HFFc6 (cell line): ENCODE measurements at places on chromosomes 2 and 18. TPM values are rescaled to one million over a fixed set of nuclear protein-coding genes. Genes with fewer than 3 reads are reported as not detected.
A peak's percentile ranks its signal among the peaks of the same experiment; 100 is the strongest.

DNA sequence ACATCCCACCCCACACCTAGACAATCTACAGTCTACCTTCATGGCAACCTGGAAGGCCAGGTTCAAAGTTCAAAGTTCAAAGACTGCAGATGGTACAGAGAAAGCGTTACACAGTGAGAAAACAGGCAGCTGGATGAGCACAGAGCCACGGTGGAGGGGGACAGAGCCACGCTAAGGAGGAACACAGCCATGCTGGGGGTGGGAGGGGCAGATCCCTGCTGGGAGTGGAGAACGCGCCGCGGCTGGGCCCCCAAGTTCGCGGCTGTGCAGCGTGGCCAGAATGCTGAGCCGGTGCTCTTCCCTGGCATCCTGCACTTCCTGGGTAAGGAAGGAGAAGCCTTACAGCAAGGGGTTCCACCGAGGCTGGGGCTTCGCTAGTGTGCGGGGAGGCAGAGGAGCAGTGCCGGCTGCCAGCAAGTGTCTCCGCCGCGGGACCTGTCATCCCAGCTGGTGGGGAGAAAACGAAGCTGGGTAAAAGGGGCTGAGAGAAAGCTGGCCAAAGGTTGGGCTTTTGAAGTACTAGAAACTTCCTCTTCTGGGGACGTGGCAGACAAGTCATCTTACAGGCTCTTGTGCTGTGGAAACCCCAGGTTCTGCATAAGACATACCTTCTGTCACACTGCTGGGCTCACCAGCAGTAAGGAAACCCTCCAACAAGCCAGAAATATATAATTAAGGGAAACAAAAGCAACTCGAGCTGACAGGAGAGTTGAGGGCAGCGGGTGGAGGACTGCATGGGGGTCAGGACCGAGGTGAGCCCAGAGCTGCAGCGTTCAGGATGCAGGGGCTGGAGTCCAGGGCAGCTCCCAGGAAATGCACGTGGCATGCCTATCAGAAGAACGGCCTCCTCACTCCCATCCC is 115.5 kb downstream of the HDAC4 start:
- peaks cover 28% of the 10 kb centered on the region; the same call in 1 of the 2 replicates for H3K4me1 ChIP-seq
- no peak overlapping the region for H3K27ac ChIP-seq
- H3K27me3 ChIP-seq = no peaks in the 10 kb centered on the region
- DNase-seq = no peak

DNA sequence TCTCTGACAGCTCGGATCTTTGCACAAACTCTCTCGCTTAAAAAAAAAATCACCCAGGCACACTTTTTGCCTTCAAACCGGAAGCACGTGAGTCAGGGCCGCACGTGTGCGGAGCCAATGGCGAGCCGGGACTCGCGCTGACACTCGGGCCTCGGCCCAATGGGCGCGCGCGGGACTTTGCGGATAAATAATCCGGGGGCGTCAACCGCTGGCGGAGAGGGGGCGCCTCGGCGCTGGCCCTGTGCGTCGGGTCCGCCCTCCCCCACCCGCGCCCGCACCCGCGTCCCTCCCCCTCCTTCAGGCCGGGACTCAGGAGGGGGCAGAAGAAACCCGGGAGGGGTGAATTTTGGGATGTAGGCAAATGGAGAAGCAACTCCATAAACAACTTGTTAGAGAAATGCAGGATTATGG is 319 bp upstream of the EN1 start:
- H3K4me3 ChIP-seq = peak overlapping the region; percentile 82
- no peak for DNase-seq
- no peak overlapping the region for H3K27ac ChIP-seq
- peaks cover 3% of the 10 kb centered on the region; the same call in 1 of the 2 replicates for H3K36me3 ChIP-seq
- H3K27me3 ChIP-seq = peaks cover 80% of the 10 kb centered on the region

- H3K27ac ChIP-seq = no peak overlapping the region
- no peak for DNase-seq
- no peak overlapping the region for H3K4me3 ChIP-seq
- peaks cover 10% of the 10 kb centered on the region for H3K27me3 ChIP-seq
These were observed 1.2 kb downstream of the ALK start for GRCh38 chr2:29920130-29920577.

The CD8B2 gene
- total RNA-seq = not detected in 3 replicates

DNA sequence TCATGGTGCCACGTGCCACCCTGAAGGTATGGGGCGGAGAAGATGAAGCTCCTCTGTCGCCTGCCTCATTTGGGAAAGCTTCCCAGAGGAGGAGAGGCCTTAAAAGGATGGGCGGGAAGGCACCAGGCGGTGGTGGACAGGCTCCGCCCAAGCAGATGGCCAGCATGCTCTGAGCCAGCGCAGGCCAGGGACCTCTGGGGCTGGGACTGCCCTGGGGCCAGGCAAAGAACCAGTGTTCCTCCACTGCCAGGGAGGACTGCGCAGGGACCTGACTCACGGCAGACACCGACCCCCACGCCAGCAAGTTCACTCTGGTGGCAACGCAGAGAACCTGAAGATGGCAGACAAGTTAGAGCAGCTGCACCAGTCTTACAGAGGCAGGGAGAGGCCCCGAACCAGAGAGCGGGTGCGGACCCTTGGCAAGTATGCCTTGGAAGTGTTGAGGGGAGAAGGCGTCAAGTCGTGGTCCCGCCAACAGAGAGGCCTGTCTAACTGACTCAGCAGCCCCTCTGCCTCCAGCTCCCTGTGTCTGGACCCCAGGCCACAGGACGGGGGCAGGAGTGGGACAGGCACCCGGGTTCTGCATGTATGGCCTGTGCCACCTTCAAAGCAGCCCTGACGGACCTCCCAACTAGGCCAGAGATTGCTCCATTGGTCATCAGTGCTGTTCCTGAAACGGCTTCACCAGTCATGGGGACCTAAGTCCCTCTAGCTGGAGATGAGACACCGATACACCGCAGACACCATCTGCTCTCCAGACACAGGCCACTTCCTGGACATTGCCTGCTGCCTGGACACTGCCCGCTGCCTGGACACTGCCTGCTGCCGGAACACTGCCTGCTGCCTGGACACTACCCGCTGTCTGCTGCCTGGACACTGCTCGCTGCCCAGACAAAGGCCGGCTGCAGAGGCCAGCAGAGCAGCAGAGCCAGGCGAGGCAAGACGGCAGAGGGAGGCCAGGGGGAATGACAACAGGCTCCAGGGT is 124.7 kb downstream of the HDAC4 start:
- DNase-seq = peak; percentile 76
- peaks cover 4% of the 10 kb centered on the region for H3K27me3 ChIP-seq
- no peaks in the 10 kb centered on the region for H3K36me3 ChIP-seq
- peak overlapping the region; percentile 99 for H3K27ac ChIP-seq
- H3K4me1 ChIP-seq = peaks cover 51% of the 10 kb centered on the region

DNA sequence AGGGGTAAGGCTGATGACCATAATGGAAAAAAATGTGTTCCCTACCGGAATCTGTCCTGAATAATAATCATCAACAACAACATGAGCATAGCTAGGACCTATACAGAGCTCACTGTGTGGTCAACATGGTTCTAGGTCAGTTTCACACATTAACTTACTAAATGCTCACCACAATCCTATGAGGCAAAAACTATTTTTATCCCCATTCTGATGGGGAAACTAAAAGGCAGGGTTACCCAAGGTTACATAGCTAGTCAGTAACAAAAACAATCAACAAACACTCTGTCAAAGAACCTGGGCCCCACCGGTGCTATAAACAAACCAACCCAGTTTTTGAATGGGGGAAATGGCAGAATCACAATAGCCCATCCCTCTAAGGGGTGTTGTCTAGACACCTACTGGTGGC is 40.1 kb downstream of the AOX1 start:
- no peaks in the 10 kb centered on the region; the same call in 1 of the 2 replicates for H3K27me3 ChIP-seq
- peak overlapping the region; percentile 97 for H3K27ac ChIP-seq
- peak overlapping the region; percentile 72 for H3K4me3 ChIP-seq
- H3K36me3 ChIP-seq = peaks cover 62% of the 10 kb centered on the region
- peak; percentile 94 for DNase-seq
- H3K4me1 ChIP-seq = peaks cover 71% of the 10 kb centered on the region

- peaks cover 44% of the 10 kb centered on the region for H3K27me3 ChIP-seq
- peaks cover 11% of the 10 kb centered on the region; the same call in 1 of the 2 replicates for H3K4me1 ChIP-seq
- peaks cover 5% of the 10 kb centered on the region; the same call in 1 of the 2 replicates for H3K36me3 ChIP-seq
- H3K27ac ChIP-seq = no peak overlapping the region
- no peak overlapping the region for H3K4me3 ChIP-seq
- DNase-seq = no peak
These were observed 7.6 kb upstream of the ONECUT2 start for GRCh38 chr18:57427429-57428201.

GRCh38 chr2:33223856-33224255 is 252.6 kb upstream of the RASGRP3 start:
- no peaks in the 10 kb centered on the region for H3K27me3 ChIP-seq
- no peak for DNase-seq
- no peak overlapping the region for H3K4me3 ChIP-seq
- H3K27ac ChIP-seq = no peak overlapping the region; the same call in 1 of the 2 replicates
- peaks cover 72% of the 10 kb centered on the region for H3K4me1 ChIP-seq

The EFR3B gene
- total RNA-seq = 0.27 to 0.46 TPM (median 0.43 TPM) in 3 replicates
